Temporal lobe (tissue), 4 donors: ENCODE measurements at places on chromosomes 16 and 17. TPM values are rescaled to one million over a fixed set of nuclear protein-coding genes. Genes with fewer than 3 reads are reported as not detected.

The STAT3 gene
- total RNA-seq = 26.3 TPM

The TMEM100 gene
- total RNA-seq = 3.9 TPM

The SLFN5 gene
- total RNA-seq = 2.7 TPM

The RTN4RL1 gene
- total RNA-seq = 18.2 TPM

The SLC5A10 gene
- not detected for total RNA-seq

The NPTX1 gene
- total RNA-seq = 6.6 TPM

The DPEP3 gene
- total RNA-seq = 0.25 TPM

The KRTAP9-4 gene
- not detected for total RNA-seq

The SDR42E2 gene
- under 0.01 TPM for total RNA-seq

The CBX2 gene
- 5.7 TPM for total RNA-seq

The KRTAP9-2 gene
- not detected for total RNA-seq

The CA4 gene
- total RNA-seq = 2.5 TPM

The XYLT1 gene
- 24.1 TPM for total RNA-seq

The HSPB9 gene
- not detected for total RNA-seq

The FBXW10B gene
- under 0.01 TPM for total RNA-seq

The KAT2A gene
- total RNA-seq = 11.3 TPM

The SGCA gene
- total RNA-seq = 0.25 TPM

The RDM1 gene
- total RNA-seq = 0.98 TPM

The SLC38A8 gene
- not detected for total RNA-seq

The EME1 gene
- 0.74 TPM for total RNA-seq

The ESRP2 gene
- total RNA-seq = not detected

The CCL2 gene
- 0.74 TPM for total RNA-seq

The SLC25A10 gene
- total RNA-seq = 2.7 TPM

The CDH11 gene
- 149 TPM for total RNA-seq

The PROCA1 gene
- total RNA-seq = 3.4 TPM

The FOXJ1 gene
- total RNA-seq = 4.2 TPM

The SPDYE4 gene
- total RNA-seq = not detected

The CRHR1 gene
- total RNA-seq = 37.6 TPM

The KRTAP2-3 gene
- total RNA-seq = not detected

The KCNAB3 gene
- 3.7 TPM for total RNA-seq

The STH gene
- total RNA-seq = 2.5 TPM

The LYRM9 gene
- total RNA-seq = 11.3 TPM

The FAM20A gene
- 4.7 TPM for total RNA-seq

The CMTM2 gene
- 0.25 TPM for total RNA-seq
